ENCODE measurements at places on chromosomes 7 and 10.

DNA sequence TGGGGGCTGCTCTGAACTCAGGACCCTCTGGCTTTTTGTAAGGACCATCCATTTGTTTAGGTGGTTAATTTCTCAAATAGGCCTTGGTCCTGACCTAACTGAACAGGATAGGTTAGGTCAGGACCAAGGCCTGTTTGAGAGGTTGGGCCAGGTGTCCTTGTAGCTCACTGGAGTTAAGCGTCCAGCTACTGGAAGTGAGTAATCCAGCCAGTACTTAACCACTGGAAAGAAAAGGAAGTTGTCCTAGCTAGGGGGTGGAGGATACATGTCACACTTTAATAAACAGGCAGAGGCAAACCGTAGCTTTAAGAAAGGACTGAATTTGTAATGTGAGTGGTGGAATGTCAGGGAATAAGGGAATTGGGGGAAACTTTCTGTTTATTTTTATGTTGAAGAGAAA is 96.0 kb downstream of the GPR85 start:
- no peak for DNase-seq
- no peak overlapping the region for H3K27ac ChIP-seq
- H3K27me3 ChIP-seq, result peaks cover 13% of the 10 kb centered on the region
- H3K36me3 ChIP-seq, result no peaks in the 10 kb centered on the region
- H3K4me1 ChIP-seq, result no peaks in the 10 kb centered on the region
- no peak overlapping the region for H3K4me3 ChIP-seq

GRCh38 chr10:79209340-79209739 is 137.9 kb upstream of the PPIF start:
- H3K4me3 ChIP-seq, result no peak overlapping the region
- no peak for DNase-seq
- no peaks in the 10 kb centered on the region for H3K4me1 ChIP-seq
- H3K36me3 ChIP-seq, result peaks cover 6% of the 10 kb centered on the region
- H3K27ac ChIP-seq, result no peak overlapping the region

- DNase-seq, result no peak
- H3K27ac ChIP-seq, result no peak overlapping the region
- peaks cover 42% of the 10 kb centered on the region for H3K27me3 ChIP-seq
These were observed 4.5 kb downstream of the CFAP46 start for GRCh38 chr10:132937861-132938260.

GRCh38 chr7:80623503-80624252 is 14.8 kb upstream of the CD36 start:
- no peaks in the 10 kb centered on the region for H3K4me1 ChIP-seq
- no peak for DNase-seq
- no peaks in the 10 kb centered on the region for H3K36me3 ChIP-seq
- no peak overlapping the region for H3K4me3 ChIP-seq
- H3K27me3 ChIP-seq, result no peaks in the 10 kb centered on the region
- no peak overlapping the region for H3K27ac ChIP-seq

GRCh38 chr10:132064771-132065437 is 842 bp upstream of the JAKMIP3 start:
- H3K27ac ChIP-seq, result no peak overlapping the region
- H3K36me3 ChIP-seq, result no peaks in the 10 kb centered on the region
- no peak for DNase-seq
- peak overlapping the region; percentile 83 for H3K4me3 ChIP-seq
- peaks cover 11% of the 10 kb centered on the region for H3K4me1 ChIP-seq

GRCh38 chr7:124718032-124718766 is 47.4 kb downstream of the GPR37 start:
- H3K4me3 ChIP-seq, result no peak overlapping the region
- H3K36me3 ChIP-seq, result no peaks in the 10 kb centered on the region
- no peak for DNase-seq
- H3K27ac ChIP-seq, result no peak overlapping the region

DNA sequence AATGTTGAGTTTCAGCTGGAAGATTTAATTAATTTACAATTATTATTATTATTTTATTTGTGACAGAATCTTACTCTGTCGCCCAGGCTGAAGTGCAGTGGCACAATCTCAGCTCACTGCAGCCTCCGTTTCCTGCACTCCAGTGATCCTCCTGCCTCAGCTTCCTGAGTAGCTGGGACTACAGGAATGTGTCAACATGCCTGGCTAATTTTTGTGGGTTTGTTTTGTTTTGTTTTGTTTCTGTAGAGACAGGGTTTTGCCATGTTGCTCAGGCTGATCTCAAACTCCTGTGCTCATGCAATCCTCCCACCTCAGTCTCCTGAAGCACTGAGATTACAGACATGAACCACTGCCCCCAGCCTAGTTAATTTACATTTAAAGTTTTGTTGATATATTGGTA is 93.8 kb upstream of the MEOX2 start:
- no peak for DNase-seq
- no peaks in the 10 kb centered on the region for H3K36me3 ChIP-seq
- no peaks in the 10 kb centered on the region for H3K27me3 ChIP-seq
- H3K4me3 ChIP-seq, result no peak overlapping the region
- no peak overlapping the region for H3K27ac ChIP-seq

- DNase-seq, result no peak
- H3K27ac ChIP-seq, result no peak overlapping the region
- no peaks in the 10 kb centered on the region for H3K27me3 ChIP-seq
- no peaks in the 10 kb centered on the region for H3K4me1 ChIP-seq
- no peaks in the 10 kb centered on the region for H3K36me3 ChIP-seq
These were observed 29.4 kb upstream of the HNRNPH3 start for GRCh38 chr10:68302503-68302823.

DNA sequence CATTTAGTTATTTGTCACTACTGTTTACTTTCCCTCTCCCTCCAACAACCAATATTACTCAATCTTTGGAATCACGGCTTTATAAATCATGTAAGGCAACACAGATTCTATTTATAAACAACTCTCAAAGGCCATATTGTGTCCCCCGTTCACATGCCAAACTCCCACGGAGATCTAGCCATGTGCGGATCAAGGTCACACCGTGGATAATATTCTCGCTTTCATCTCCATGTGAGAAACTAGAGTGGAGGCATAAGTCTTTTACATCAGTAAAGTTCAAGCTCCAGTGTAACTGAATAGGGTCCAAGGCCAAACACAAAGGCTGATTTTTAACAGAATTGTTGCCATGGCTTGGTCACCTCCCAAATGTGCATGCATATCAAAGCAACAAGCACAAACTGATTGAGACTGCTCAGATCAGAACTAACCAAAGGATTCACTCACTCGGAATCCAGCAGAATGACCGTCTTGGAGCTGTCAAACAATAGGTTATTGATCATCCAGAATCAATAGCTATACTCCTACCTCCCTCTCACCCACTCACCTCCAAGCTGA is 569.5 kb upstream of the LRRN3 start:
- no peaks in the 10 kb centered on the region for H3K27me3 ChIP-seq
- no peak overlapping the region for H3K4me3 ChIP-seq
- no peak for DNase-seq
- no peak overlapping the region for H3K27ac ChIP-seq
- H3K4me1 ChIP-seq, result no peaks in the 10 kb centered on the region
- H3K36me3 ChIP-seq, result no peaks in the 10 kb centered on the region

- H3K27me3 ChIP-seq, result peaks cover 3% of the 10 kb centered on the region
- H3K36me3 ChIP-seq, result no peaks in the 10 kb centered on the region
- peaks cover 5% of the 10 kb centered on the region for H3K4me1 ChIP-seq
These were observed 54.1 kb upstream of the FAM180A start for GRCh38 chr7:135802697-135803096.

GRCh38 chr10:36559412-36560400 is 565.7 kb upstream of the ANKRD30A start:
- H3K27me3 ChIP-seq, result no peaks in the 10 kb centered on the region
- no peak overlapping the region for H3K27ac ChIP-seq
- peaks cover under 1% of the 10 kb centered on the region for H3K4me1 ChIP-seq
- no peaks in the 10 kb centered on the region for H3K36me3 ChIP-seq
- H3K4me3 ChIP-seq, result no peak overlapping the region

GRCh38 chr10:95605163-95605562 is 44.0 kb upstream of the SORBS1 start:
- H3K4me1 ChIP-seq, result no peaks in the 10 kb centered on the region
- no peak for DNase-seq
- no peak overlapping the region for H3K4me3 ChIP-seq
- H3K27ac ChIP-seq, result peak overlapping the region; percentile 78
- no peaks in the 10 kb centered on the region for H3K27me3 ChIP-seq

DNA sequence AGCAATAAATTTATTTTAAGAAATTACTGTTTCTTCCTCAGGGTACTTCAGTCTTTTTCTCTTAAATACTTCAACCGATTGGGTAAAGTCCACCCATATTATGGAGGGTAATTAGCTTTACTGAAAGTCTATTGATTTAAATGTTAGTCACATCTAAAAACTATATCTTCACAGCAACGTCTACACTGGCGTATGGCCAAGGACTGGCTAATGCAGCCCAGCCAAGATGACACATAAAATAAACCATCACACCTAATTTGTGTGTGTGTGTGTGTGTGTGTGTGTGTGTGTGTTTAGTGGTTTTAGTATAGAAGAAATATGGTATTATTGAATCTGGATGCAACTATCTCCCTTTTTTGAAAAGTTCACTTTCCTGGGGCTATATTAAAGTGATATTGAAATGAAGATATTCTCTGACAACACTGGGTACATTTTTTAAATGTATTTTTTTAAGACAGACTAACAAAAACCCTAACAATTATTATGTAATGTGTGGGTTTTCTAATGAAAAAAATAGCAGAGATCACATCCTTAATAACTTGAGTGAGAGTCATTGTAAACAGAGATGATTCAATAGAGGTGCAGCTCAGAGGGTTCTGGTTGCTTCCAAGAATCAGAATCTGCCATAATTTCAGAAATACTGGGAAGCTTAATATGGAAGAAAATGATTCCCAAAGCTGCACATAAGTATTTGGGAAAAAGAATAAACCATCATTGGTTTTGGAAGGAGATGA is 584.2 kb upstream of the MBL2 start:
- no peak overlapping the region for H3K4me3 ChIP-seq
- no peaks in the 10 kb centered on the region for H3K4me1 ChIP-seq
- no peak for DNase-seq
- H3K27me3 ChIP-seq, result no peaks in the 10 kb centered on the region

DNA sequence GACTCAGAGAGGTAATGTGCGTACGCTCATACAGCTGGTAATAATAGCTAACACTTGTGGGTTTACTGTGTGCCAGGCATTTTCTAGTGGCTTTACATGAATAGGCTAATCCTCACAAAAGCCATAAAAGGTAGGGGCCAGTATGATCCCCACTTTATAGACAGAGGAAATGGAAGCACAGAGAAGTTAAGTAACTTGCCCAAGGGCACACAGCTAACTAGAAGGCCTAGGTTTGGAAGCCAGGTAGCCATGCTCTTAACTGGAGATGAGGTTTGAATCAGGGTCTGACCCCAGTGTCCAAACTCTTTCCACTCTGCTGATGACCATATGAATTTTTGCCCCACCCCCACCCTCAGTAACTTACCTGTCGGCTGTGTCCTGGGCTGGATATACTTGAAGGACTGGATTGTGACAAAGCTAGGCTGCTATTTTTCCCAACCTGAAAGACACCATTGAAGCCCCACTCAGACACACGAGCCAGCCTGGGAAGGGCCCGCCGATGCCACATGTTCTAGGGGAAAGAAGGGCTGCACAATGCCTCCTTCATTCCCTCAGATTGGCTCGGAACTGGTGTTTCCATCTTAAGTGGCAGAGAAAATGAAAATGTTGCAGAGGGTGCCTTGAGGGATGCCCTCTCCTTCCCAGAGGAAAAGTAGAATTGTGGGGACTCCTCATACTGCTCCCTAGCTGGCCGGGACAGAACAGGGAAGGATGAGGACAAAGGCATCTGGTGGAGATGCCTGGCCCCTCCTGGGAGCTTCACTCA is 29.1 kb upstream of the EFCAB10 start:
- no peak overlapping the region for H3K27ac ChIP-seq
- H3K36me3 ChIP-seq, result peaks cover 14% of the 10 kb centered on the region
- H3K4me1 ChIP-seq, result no peaks in the 10 kb centered on the region
- H3K27me3 ChIP-seq, result no peaks in the 10 kb centered on the region

DNA sequence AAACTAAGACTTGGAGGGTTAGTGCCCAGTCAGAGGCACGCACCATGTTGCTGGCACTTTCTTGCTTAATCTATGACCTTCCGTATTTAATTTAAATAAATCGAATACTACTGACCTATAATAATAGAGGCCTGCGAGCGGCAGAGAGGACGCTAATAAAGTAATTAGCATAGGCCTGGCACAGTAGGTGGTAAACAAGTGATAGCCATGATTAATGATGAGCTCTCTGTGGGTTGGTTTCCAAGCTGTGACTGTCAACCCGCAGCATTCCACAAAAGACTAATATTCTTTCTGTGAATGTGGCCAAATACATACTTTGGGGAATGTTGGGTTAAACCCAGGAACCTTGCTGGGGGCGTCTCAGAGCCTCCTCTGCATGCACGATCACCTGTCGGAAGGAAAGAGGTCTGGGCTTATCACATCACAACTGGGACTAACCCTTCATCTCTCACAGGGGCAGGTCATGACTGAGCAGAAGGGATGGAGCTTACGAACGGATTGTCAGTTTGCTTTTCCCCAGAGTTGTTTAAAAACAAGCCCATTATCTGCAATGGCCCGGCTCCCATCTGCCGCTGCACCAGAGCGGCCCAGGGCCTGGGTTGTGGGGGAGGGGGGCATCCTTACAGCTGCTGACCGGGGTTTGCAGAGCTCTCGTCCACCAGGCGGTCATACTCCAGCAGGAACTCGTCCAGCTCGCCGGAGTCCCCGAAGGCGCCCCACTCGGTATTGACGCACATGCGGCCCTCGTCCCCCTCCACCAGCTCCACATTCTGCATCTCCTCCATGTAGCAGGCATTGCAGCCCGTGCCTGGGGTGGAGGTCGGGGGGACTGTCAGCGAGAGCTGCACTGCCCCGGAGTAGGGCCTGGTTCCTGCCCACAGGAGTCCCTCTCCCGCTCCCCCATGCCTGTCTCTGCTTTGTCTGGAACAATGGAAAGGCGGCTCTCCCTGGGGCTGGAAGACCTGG is 6.2 kb upstream of the MYL7 start:
- H3K4me3 ChIP-seq, result peak overlapping the region; percentile 39
- H3K27ac ChIP-seq, result no peak overlapping the region
- peaks cover 1% of the 10 kb centered on the region for H3K27me3 ChIP-seq
- H3K4me1 ChIP-seq, result peaks cover 5% of the 10 kb centered on the region
- no peaks in the 10 kb centered on the region for H3K36me3 ChIP-seq

GRCh38 chr10:60666221-60666620 is 112.1 kb upstream of the CDK1 start:
- H3K4me3 ChIP-seq, result no peak overlapping the region
- no peaks in the 10 kb centered on the region for H3K36me3 ChIP-seq
- no peak for DNase-seq
- H3K4me1 ChIP-seq, result peaks cover 4% of the 10 kb centered on the region
- H3K27ac ChIP-seq, result no peak overlapping the region

DNA sequence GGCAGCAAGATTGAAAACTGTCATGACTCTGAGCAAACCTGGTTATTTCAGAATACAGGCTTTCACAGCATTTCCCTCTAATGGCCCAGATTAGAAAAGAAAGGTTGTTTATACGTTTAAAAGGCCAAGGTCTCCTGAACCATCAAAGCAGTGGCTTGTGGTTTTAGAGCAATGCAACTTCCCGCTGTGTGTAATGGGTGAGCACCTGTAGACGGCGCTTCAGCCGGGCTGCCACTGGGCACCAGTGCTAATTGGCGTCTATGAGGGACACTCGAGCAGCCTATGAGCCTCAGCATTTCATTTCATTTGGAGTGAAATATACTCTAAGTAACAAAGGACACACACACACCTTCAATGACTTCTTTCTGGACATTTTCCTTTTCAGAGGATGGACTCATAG is 671.0 kb upstream of the FZD8 start:
- H3K27me3 ChIP-seq, result no peaks in the 10 kb centered on the region
- no peaks in the 10 kb centered on the region for H3K36me3 ChIP-seq
- no peak for DNase-seq
- H3K4me1 ChIP-seq, result no peaks in the 10 kb centered on the region
- H3K4me3 ChIP-seq, result no peak overlapping the region

- H3K4me3 ChIP-seq, result no peak overlapping the region
- no peak for DNase-seq
- peaks cover 16% of the 10 kb centered on the region for H3K36me3 ChIP-seq
- no peaks in the 10 kb centered on the region for H3K27me3 ChIP-seq
- peaks cover 41% of the 10 kb centered on the region for H3K4me1 ChIP-seq
These were observed 27.5 kb downstream of the LMBR1 start for GRCh38 chr7:156865493-156865892.

Data from naive thymus-derived CD8-positive, alpha-beta T cell (primary cell).